Right kidney (tissue), 9 donors: ENCODE measurements at places on chromosomes 5 and 9.

DNA sequence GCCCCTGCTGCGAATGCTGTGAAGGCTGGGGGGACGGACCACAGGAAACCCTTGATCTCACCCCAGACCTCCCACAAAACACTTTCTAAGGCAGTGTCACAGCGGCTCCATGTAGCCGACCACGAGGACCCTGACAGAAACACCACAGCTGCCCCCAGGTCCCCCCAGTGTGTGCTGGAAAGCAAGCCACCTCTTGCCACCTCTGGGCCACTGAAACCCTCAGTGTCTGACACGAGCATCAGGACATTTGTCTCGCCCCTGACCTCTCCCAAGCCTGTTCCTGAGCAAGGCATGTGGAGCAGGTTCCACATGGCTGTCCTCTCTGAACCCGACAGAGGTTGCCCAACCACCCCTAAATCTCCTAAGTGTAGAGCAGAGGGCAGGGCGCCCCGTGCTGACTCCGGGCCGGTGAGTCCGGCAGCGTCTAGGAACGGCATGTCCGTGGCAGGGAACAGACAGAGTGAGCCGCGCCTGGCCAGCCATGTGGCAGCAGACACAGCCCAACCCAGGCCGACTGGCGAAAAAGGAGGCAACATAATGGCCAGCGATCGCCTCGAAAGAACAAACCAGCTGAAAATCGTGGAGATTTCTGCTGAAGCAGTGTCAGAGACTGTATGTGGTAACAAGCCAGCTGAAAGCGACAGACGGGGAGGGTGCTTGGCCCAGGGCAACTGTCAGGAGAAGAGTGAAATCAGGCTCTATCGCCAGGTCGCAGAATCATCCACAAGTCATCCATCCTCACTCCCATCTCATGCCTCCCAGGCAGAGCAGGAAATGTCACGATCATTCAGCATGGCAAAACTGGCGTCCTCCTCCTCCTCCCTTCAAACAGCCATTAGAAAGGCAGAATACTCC lies 84.7 kb downstream of the GOLPH3 start:
- DNase-seq = no peak

DNA sequence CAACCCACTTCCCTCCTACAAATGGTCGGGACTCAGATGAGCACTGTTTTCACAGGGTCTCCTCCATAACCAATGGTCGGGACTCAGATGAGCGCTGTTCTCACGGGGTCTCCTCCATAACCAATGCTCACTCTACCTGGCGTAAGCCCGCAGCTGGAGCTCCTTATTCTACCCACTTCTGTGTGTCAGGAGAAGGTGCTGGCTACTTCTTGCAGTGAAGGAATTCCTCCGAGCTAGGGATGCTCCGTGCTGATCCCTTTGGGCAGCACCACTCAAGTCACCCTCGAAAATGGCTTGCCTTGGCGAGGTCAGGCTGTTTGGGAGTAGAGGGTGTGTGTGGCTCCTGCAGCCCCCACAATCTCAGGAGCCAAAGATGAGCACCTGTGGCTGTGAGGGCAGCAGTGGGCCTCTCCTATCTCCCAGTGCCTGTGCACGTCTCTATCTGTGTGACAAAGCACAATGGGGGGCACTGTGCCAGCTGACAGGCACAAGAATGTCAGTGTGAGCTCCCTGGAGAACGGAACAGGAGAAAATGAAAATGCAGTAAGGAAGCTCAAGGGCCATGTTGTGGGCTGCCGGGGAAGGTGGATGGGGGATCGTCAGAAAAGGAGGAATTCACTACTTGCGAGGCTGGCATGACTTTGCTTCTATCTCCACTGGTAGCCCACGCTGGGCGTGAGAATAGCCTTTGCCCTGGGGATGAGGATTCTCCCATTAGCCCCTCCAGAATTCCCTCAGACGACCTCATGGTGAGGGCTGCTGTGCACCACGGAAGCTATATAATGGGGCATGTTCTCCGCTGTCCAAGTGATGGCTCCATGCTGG lies 3.9 kb upstream of the BTNL9 start:
- DNase-seq = no peak

DNA sequence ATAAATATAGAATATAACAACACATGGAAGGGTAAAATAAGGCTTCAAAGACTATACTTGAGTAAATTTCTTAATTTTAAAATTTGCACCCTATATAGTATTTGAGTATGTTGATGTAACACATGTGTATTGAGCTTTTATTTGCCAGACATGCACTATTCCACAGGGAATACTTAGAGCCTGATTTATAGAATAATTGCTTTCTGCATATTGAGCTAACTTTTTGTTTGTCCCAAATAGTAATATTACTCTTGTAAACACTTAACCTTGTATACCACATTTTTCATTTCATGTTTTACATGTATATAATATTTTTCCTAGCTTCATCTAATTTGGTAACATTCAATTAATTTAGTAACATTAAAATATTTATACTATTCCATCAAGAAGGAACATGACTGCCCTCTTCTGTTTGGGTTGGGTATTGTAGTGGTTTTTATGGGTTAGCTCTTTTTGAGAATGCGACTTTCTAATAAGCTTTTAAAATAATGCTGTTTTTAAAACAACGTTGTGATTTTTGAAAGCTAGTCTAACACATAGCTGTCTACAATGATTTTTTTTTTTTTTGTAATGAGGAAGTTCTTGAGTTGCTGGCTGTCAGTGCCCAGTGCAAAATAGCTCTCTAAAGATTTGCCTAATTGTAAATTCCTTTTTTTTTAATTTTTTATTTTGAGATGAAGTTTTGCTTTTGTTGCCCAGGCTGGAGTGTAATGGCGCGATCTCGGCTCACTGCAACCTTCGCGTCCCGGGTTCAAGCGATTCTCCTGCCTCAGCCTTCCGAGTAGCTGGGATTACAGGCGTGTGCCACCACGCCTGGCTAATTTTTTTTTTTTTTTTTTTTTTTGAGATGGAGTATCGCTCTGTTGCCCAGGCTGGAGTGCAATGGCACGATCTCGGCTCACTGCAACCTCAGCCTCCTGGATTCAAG lies 4.8 kb downstream of the SUB1 start:
- DNase-seq = no peak

- DNase-seq = no peak
These were observed 366.4 kb upstream of the RIOK2 start for GRCh38 chr5:97549496-97549895.

GRCh38 chr5:174420651-174421407 lies 303.6 kb upstream of the MSX2 start:
- no peak for DNase-seq

- no peak for DNase-seq
These were observed 4.4 kb downstream of the SPRY4 start for GRCh38 chr5:142320430-142320738.

DNA sequence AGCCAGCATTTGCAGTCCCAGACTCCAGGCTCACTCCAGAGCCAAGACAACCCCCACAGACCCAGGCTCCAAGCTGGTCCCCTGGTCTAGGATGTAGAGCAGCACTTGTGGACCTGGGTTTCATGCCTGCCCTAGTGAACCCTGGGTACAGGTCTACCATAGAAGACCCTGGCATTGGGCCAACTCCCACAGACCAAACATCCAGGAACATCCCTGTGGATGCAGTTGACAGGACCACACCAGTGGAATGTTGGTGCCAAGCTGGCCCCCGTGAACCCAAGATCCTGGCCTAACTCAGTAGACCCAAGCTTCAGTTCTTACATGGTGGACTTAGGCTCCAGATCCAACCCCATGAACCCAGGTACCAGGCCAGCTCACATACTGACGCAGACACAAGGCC lies 250.6 kb downstream of the KDM4C start:
- DNase-seq = no peak

DNA sequence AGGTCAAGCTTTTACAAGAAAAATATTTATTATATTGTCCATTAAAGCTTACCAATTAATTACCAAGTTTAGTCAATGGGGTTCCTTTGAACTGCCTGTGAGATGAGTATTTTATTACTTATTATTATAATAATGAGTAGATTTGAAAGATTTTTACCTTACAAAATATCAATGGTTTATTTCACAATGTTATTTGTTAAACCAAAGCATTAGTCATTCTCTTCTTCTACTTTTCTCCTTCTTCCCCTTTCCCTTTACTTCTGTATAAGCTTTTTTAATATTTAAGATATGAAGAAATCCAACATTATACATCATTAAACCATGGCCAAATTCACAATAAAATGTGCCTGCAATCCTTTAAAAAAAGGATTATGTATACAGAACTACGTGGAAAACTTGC lies 369.5 kb downstream of the ARL15 start:
- DNase-seq = no peak

DNA sequence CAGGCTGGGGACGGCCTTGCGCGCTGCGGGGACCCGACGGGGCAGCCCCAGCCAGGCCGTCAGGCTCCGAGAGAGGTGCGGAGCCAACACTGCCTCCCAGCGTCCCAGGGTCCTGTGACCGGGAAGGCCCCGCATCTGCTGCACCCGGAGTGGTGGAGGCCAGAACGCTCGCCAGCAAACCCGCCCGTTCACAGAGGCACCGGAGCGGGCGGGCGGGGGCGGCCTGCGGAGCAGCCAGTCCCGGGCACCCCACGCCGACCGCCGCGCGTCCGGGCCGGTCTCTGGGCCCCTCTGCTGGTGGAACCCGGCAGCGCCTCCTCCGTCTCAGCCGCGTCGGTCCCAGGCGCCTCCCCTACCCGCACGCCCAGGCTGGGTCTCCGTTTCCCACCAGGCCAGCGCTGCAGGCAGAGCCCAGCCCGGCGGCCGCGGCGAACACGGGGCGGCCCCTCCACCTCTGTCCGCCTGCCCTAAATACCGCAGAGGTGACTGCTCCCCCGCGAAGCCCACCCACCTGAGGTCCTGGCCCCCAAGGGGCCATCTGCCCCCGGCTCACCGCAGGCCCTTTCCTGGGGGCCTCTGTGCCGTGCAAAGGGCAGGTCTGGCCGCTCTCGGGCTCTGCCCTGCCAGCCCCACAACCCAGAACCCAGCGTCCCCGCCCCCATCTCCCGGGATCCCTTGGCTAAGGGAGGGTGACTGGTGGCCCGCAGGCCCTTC lies 15.9 kb downstream of the EXD3 start:
- DNase-seq = peak; percentile 87

GRCh38 chr5:96702503-96703383 lies 40.6 kb downstream of the CAST start:
- peak; percentile 87 for DNase-seq

DNA sequence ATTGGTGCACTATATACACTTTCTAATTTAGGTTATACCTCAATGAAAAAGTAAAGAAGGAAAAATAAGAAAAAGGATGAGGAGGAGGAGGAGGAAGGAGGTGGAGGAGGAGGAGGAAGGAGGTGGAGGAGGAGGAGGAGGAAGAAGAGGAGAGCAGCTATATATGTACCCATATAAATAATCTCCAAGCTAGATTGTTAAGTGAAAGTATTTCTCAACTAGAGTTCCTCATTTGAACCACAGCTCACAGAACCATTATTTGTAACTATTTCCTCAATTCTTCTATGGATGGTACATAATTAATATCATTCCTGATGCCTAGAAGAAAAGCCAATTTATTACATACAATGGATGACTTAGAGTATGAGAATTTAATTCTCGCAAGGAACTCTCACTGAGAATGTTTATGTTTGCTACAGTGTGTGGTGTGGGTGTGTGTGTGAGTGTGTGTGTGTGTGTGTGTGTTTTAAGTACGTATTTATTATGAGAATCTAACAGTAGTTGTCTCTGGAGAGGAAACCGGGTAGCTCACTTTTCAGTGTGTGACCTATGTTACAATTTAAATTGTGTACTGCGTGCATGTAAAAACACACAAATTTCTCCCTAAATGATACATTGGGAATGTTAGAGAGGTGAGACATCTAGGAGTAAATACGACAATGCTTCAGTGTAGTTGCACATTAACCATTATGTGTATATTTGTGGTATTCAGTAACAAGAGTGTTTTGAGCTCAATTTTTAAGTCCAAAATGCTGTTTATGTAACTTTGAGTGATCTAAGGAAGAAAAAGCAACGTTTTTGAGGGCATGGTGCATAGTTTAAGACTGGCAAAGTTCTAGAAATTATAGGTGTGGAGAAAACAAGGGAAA lies 20.2 kb upstream of the NREP start:
- DNase-seq = no peak

- DNase-seq = no peak
These were observed 516.1 kb upstream of the CDH10 start for GRCh38 chr5:25160891-25161290.

DNA sequence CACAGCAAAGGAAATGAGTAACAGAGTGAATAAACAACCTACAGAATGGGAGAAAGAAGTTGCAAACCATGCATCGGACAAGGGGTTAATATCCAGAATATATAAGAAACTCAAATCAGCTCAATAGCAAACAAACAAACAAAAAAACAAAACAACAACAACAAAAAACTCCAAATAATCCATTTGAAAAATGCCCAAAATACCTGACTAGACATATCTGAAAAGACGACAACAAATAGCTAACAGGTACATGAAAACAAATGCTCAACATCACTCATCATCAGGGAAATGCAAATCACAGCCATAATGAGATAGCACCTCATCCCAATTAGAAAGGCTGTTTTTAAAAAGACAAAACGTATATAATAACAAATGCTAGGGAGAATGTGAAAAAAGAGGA lies 111.2 kb downstream of the TRPM3 start:
- no peak for DNase-seq

DNA sequence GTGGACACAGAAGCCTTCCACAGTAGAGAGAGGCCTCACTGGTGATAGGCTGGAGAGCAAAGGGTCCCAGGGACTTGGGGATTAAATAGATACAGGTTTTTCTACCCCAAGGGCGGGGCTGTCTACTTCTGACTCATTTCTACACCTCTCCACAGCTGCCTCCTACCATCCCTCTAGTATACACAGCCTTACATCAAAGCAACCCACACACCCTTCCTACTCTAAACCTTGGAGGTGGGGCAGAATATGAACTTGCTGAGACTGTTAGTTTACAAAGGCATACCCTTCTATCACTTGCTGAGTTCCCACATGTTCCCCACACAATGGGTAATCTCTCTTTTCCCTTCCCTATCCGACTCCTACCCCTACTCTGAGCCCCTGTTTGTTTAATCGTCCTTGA lies 19.9 kb upstream of the PCA3 start:
- no peak for DNase-seq

GRCh38 chr5:139524940-139525585 lies 36.1 kb upstream of the UBE2D2 start:
- DNase-seq = no peak

DNA sequence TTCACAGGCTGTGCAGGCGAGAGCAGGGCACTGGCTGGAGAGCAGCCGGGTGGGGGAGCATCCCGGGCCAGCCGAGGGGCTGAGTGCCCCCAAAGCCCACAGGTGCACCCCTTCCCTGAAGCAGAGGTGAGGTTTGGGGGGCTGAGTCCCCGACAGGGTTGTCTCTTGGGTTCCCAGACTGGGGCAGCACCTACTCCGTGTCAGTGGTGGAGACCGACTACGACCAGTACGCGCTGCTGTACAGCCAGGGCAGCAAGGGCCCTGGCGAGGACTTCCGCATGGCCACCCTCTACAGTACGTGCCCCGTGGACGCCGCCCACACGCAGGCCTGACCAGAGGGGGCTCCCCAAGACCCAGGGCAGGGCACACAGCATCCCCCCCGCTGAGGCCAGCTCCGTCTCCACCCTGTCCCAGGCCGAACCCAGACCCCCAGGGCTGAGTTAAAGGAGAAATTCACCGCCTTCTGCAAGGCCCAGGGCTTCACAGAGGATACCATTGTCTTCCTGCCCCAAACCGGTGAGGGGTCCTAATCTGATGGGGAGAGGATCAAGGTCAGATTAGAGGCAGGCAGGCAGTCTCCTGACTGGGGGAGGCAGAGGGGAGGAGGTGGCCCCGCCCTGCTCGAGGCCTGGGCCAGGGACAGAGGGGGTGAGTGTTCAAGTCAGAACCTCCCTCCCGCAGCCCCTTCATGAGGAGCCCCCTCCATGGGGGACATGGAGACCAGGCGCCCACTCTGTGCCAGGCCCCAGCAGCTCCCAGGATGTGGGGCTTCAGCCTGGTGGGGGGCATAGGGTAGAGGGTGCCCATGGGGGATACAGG lies 2.7 kb downstream of the PTGDS start:
- no peak for DNase-seq
